Activated CD4-positive, alpha-beta T cell treated with anti-CD3 and anti-CD28 coated beads for 4 hours (primary cell): ENCODE measurements at places on chromosomes 5 and 9.
A peak's percentile ranks its signal among the peaks of the same experiment; 100 is the strongest.

DNA sequence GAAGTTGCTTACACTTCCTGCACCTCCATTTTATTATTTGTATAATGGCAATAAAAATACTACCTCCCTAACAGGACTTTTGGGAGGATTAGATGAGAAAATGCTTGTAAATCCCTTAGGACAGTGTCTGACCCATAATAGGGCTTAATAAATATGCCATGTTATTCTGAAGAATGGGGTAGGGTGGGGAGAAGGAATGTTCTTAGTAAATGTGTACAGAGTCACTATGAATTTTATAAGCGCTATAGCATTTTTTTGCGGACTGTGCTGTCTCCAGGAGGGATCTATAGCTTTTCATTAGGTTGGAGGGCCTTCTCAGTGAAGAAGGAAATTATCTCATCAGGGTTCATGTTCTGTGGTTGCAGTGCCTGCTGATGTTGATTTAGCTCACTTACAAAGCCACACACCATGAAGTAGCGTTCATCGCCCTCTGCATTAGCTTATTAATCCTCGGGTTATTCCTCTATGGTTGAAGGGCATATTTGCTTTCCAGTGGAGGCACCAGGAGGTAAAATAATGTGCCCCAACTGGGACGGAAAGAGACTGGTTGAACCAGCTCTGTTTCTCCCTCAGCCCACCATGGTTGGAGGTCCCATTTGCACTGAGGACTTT lies 497.1 kb downstream of the ARHGEF28 start:
- DNase-seq, result no peak

GRCh38 chr5:155019601-155020226 lies 6.2 kb downstream of the KIF4B start:
- DNase-seq, result no peak

- DNase-seq, result no peak
Measured at GRCh38 chr9:27090231-27090630, 18.8 kb upstream of the TEK start.

DNA sequence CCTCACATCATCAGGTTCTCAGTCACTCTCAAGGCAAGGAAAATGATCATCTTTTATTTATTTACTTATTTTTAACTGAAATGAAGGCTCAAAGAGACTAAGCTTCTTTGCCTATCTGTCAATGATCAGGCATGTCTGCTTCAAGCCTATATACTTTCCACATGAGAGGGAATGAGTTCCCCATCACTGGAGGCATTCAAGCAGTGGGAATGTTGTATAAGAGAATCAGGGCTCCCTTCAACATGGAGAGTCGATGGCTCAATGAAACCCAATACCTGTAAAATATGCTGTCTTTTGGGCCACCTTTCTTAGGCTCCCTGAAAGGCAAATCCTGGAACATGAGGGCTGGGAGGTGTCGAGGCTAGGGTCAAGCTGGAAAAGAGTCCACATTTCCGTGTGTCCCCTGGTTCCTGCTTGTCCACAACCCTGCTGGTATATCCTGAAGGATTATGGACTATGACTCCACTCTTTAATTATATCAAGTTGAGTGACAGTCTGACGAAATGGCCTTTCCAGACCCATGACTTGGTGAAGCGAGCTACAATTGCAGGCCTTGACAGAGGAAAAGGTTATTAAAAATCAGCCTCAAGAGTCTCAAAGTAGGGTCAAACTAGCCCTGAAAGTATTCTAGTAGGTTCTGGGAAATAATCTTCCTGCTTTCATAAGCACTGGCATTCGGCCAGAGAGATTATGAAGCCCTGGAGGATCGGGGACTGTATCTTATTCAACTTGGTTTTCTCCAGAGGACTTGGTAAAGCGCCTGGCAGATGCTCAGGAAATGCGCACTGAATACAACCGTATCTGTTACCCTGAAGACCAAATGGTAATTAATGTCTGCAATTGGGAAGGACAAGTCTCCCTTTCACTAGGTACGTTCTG lies 145.9 kb upstream of the TBC1D2 start:
- DNase-seq, result no peak

- DNase-seq, result no peak
Measured at GRCh38 chr5:12777342-12777741, 873.1 kb upstream of the CTNND2 start.

- DNase-seq, result no peak
Measured at GRCh38 chr9:93222890-93223259, 38.9 kb downstream of the WNK2 start.

- DNase-seq, result no peak
Measured at GRCh38 chr9:81565144-81565543, 124.2 kb downstream of the TLE1 start.

GRCh38 chr9:127096208-127096607 lies 26.2 kb downstream of the ANGPTL2 start:
- DNase-seq, result no peak

GRCh38 chr5:86337667-86338460 lies 279.9 kb upstream of the COX7C start:
- DNase-seq, result no peak

- DNase-seq, result no peak
Measured at GRCh38 chr5:13662626-13663025, 281.9 kb downstream of the DNAH5 start.

- DNase-seq, result no peak
Measured at GRCh38 chr5:37774912-37775483, 64.8 kb downstream of the GDNF start.

GRCh38 chr9:84294241-84294950 lies 46.2 kb downstream of the SLC28A3 start:
- DNase-seq, result no peak

DNA sequence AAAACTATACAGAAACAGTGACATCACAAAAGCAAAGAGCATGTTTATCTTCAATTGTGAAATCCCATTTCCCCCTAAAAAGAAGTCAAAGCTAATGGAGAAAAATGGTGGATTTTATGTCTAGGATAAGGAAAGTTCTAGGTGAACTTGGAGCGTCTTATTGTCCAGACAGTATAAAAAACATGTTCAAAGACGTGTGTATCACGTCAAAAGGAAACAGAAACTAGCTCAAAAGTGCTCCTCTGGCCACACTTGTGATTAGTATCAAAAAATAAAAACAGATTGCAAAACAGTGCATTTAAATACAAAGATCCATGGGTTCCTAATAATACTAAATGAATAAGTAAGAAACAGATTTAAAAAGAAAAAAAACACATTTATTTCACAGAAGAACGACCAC lies 568.9 kb downstream of the ANXA1 start:
- DNase-seq, result no peak

GRCh38 chr5:143383988-143384387 lies 19.5 kb downstream of the NR3C1 start:
- no peak for DNase-seq

DNA sequence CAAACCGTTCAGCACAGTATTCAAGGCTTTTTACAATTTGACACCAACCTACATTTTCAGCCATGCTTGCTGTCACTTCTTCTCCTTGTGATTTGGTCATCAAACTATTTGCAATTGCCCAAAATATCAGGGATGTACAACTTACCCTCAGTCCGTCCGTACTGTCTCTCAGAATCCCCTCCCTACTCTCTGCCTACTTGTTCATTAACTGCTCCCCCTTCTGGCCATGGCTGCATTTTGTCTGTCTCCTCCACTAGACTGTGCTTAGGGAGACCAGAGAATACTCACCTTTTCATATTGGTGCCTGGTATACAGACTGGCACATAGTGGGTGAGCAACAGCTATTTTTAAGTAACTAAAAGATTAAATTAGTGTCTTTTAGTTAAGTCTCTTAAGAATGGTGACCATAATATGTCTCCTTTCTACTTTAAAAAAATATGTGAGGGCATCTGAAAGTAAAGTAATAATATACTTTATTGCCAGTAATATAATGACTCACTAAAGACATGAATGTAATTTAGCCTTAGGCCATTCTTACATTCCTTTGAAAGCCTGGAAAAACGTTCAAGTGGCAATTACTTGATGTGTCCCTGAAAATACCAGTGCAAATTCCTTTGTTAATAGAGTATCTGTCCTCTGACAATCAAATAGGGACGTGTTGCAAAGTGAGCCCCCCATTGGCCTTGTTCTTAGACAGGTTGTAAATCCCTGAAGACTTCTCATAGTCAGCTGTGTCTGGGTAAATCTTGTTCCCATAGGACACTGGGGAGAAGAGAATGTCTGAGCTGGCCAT lies 27.8 kb downstream of the PRLR start:
- DNase-seq, result no peak

- DNase-seq, result no peak
Measured at GRCh38 chr5:7317751-7318150, 78.2 kb upstream of the ADCY2 start.

DNA sequence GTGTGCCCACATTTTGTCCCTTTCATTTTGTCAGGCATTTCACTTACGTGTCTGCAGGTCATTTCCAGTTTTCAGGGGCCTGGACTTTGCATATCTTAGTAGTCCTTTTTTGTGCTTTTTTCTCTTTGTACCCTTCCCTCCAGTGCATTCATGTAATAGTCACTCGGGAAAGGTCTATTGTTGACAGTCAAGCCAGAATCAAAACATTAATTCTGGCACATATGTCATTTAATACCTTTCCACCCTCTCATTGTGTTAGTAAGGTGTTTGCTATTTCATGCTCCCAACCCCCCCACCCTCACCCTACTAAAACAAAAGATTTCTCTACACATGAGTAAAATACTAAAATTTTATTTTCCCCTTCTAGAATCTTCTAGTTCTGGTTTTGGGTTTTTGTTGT lies 42.7 kb downstream of the UGCG start:
- no peak for DNase-seq

GRCh38 chr5:37838152-37838932 lies 1.5 kb downstream of the GDNF start:
- DNase-seq, result no peak

DNA sequence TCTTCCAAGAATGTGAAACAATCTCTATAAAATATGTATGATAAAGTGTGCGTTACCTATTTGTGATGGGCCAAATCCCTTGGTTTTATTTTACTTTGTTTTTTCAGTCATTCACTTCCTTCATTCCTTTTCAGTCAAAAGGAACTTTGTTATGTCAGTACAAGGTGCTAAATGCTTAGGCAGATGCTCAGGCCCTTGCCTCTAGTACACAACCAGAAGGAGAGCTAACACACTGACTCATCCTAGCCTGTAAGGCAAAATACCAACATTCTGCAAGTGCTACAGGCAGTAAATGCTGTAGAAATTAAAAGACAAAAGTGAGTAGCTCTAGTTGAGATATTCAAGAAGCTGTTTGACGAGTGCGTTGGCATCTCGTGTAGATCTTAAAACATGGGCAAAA lies 49.4 kb downstream of the TRPM6 start:
- no peak for DNase-seq

- no peak for DNase-seq
Measured at GRCh38 chr5:116922532-116922931, 347.9 kb upstream of the SEMA6A start.

- DNase-seq, result no peak
Measured at GRCh38 chr9:122579874-122580273, 3.3 kb downstream of the OR1L8 start.

GRCh38 chr9:6575324-6576034 lies 70.0 kb downstream of the GLDC start:
- DNase-seq, result no peak

GRCh38 chr9:121686930-121687541 lies 35.6 kb downstream of the DAB2IP start:
- DNase-seq, result no peak

DNA sequence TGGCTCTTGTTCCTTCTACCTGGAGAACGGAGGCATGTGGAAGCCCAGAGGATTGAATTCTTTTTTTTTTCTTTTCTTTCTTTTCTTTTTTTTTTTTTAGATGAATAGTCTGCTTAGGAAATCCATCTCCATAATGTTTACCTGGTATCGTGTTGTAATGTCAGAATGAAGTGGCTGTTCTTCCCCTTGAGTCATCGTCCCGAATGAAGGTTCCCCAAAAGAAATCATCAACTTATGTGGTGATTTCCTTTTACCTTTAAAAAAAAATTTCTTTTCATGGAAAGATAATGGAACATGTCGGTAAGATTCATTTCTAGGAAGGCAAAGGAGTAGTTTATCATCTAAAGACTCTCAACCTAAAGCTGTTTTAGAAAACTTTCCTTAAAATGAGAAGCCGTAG lies 59.7 kb downstream of the DOCK8 start:
- DNase-seq, result peak; percentile 33

DNA sequence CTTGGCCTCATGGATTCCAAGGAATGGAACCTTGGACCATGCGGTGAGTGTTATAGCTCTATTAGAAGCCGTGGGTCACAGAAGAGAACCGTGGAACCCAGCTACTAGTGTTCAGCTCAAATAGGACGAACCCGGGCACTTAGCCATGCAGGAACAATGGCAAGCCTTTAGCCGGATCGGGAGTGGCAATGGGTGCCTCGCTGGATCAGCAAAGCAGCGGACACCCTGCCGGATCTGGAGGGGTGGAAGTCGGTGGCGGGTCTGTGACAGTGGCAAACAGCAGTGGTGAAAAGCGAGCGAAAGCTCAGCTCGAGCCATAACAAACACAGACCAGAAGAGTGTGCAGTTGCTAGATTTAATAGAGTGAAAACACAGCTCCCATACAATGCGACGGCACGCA lies 2.4 kb upstream of the CDO1 start:
- no peak for DNase-seq

GRCh38 chr9:69582018-69582417 lies 90.2 kb downstream of the APBA1 start:
- DNase-seq, result no peak

DNA sequence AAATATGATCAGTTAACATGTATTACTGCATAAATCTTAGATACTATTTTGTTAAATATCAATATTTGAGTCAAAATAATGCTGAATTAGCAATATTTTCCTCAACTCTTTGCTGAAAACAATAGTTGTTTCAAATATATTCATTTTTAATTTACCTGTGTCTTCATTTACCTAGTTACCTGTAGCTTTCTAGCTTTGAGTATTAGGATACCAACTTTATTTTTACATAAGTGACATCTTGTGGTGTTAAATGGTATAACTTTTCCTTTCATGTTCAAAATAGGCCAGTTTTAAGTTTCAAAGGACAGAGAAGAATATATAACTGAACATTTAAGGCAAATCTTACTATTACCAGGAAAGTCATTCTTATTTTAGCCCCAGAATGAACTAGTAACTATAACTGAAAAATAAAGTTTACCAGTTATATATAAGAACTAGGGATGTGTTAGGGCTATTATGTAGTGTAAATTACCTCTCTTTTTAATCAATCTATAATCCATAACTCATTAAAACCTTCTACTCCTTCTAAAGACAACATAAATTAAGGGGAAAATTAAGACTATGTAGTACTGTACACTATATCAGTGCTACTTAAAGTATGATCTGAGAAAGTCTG lies 25.3 kb downstream of the AP3B1 start:
- DNase-seq, result no peak

GRCh38 chr5:146076455-146076854 lies 28.9 kb downstream of the PLAC8L1 start:
- DNase-seq, result no peak

- no peak for DNase-seq
Measured at GRCh38 chr9:36158917-36159316, 10.3 kb upstream of the CCIN start.
